Fibroblast of skin of back (primary cell): ENCODE measurements at places on chromosomes 3 and 15.

DNA sequence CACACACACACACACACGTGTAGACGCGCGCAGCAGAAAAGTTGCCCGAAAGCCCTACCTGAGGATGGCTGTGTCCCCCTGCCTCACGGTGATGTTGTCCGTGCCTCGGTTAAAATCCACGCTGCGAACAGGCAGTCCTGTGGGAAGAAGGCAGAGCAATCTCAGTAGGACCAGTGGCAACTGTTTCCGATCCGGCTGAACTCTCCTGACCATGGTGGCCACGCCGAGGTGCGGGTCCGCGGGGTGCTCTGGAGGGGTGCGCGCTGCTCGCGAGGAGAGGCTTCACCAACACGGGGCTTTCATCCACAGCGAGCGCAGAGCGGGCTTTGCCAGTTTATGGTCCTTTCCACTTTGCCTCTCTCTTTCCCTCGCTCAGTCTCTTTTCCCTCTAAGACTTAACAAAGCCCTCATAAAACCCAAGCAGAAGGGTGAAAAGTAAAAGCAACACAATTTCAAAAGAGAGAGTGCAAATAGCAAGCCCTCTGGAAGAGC lies 422 bp downstream of the LSAMP start:
- peak; percentile 24 for DNase-seq

DNA sequence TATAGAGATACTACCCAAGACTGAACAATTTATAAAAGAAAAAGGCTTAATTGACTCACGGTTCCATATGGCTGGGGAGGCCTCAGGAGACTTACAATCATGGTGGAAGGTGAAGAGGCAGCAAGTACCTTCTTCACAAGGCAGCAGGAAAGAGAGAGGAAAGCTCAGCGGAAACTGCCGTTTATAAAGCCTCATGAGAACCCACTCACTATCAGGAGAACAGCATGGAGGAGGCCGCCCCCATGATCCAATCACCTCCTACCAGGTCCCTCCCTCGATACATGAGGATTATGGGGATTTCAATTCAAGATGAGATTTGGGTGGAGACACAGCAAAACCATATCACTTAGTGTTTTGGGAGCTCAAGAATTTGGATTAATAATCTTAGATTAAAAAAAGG lies 240.2 kb downstream of the UACA start:
- DNase-seq = no peak

- peak; percentile 8 for DNase-seq
Measured at GRCh38 chr3:97658668-97659285, 105.8 kb upstream of the ARL6 start.

DNA sequence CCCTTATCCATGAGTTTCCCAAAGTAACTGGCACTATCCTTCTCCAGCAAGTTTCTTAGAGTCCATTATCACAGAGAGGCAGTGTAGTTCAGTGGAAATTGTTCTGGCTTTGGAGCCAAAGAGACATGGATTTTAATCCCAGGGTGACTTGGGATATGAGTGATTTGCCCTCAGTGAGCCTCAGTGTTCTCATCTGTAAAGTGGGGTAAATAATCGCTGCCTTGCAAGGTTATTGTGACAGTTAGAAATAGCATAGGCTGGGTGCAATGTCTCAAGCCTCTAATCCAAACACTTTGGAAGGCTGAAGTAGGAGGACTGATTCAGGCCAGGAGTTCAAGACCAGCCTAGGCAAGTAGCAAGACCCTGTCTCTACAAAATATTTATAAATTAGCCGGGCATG lies 30.0 kb downstream of the DAPK2 start:
- no peak for DNase-seq

DNA sequence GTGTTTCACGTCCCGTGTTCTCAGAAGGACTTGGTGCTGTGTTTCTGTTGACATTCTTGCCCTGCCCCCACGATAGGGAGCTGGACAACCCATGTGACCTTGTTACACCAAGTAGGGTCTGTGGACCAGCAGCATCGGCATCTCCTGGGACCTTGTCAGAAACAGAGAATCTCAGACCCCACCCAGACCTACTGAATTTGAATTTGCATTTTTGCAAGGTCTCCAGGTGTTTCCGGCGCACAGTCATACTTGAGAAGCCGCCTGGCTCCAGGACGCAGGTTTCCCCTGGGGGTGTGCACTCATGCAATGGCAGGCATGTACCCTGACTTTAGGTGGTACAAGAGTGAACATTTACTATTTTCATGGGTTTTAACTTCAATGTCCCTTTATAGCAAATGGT lies 117.9 kb downstream of the TLE3 start:
- DNase-seq = no peak

DNA sequence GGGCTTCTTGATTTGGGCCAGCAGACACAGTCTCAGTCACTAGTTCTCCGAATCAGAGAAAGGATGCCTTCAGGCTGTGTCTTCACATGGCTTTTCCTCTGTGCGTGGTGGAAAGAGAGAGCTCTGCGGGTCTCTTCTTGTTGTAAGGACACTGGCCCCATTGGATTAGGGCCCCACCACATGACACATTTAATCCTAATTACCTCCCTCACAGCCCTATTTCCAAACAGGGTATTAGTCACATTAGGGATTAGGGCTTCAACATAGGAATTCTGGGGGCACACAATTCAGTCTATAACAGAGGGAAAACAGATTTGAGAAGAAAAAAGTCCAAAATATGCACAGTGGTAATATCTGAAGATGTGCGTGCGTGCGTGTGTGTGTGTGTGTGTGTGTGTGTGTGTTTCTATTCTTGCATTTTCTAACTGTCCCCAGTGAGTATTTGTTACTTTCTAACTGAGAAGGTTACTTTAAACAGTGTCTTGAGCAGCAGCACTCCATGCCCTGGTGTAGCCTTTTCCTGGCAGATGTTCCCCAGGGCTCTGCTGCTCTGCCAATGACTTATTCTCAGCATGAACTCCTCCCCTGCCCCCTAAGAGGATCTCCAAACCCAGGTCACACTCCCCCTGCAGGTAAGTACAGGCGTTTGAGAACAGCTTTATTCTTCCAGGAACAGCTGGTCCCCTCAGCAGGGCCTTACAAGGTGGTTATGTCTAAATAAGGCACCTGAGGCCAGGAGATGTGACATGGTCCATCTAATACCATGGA lies 72.9 kb downstream of the RPL39L start:
- DNase-seq = peak; percentile 30

GRCh38 chr3:114958930-114959329 lies 188.2 kb downstream of the ZBTB20 start:
- DNase-seq = no peak

DNA sequence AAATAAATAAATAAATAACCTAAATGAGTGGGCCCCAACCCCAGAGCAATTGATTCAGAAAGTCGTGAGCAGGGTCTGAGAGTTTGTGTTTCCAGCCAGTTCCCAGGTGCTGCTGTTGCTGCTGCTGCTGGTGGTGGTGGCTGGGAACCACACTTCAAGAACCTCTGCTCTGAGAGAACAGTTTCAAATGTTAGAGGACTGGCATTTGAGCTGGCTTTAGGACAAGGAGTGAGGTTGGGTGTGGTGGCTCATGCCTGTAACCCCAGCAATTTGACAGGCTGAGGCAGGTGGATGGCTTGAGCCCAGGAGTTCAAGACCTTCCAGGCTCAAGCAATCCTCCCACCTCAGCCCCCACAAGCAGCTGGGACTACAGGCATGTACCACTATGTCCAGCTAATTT lies 123.1 kb upstream of the UBE2E1 start:
- DNase-seq = no peak

GRCh38 chr15:56616551-56616950 lies 116.8 kb downstream of the ZNF280D start:
- no peak for DNase-seq

DNA sequence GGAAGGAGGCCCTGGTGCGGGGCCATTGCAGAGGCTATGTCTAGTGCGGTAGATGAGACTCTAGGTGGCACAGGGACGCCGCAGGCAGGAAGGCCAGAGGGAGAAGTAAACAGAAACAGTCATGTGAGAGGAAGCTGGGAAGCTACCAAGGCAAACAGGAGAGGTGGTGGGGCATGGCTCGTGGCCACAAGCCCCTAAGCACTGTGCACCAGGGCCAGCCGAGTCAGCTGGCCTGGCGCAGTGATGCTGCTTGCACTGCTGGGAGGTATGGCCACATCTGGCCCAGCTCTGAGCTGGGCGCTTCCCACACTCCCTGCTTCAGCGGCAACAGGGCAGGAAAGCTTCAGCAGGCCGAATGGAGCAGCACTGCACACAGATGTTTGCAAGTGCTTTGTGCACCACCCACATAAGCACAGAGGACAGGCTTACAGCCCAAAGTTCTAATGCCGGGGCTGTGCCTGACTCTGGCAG lies 76.6 kb downstream of the SRGAP3 start:
- DNase-seq = peak; percentile 5

DNA sequence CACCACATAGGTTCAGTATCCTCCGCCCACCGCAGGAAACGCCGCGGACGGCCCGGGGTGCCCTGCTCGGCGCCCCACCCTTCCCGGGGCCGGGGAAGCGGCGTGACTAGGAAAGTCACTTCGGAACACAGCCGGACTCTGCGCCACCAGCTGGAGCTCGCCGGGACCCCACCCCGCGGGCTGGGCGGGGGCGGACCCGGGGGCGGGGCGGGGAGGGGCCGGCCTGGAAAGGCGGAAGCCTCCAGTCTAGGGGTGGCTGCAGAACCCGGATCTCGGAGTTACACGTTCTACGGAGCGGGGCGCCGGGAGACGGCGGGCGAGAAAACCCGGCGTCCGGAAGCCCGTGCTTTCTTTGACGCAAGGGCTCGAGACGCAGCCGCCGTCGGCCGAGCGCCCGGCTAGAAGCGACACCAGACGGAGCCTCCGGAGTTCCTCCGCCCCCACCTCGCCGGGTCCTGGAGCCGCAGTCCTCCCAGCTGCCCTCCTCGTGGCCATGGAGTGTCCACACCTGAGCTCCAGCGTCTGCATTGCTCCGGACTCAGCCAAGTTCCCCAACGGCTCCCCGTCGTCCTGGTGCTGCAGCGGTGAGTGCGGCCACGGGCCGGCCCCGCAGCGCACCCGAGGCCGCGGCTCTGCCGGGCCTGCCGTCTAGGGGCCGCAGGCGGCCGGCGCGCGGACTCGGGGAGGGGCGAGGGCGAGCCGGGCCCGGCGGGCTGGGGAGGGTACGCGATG lies at the start of gene USP3:
Gene USP3, plus strand, starts transcription at position 347 of the 732 bp plus-strand sequence. Its CDS starts 147 bp downstream, at position 494.
- DNase-seq = peak; percentile 92

DNA sequence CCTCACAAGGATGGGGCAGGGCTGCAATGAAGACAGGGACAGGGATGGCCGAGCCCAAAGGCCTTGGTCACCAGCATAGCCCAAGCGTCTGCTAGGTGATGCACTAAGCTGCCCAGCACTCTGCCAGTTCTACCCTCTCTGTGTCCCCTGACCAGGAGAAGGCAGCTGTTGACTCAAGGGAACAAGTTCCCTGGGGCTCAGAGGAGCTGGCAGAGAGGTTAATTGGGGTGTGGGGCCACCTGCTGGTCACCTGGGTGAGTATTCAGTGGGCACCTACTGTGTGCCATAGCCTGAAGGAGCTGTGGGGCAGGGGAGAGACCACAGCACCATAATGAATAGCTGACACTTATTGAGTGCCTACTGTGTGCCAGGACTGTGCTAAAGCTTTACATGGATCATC lies 22.0 kb upstream of the DOCK3 start:
- peak; percentile 17 for DNase-seq

DNA sequence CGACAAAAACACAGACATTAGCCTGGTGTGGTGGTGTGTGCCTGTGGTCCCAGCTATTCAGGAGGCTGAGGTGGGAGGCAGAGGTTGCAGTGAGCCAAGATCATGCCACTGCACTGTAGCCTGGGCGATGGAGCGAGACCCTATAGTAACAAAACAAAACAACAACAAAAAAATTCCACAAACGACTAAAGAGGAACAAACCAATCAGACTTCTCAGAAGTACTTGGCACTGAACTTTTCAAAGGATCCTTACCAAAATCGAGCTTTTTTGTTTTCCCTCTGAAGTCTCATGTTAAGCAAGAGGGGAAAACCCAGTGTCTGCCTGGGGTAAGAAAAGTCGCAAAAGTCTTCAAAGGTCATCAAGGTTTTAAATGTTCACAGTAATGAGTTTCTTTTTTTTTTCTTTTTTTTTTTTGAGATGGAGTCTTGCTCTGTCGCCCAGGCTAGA lies 30.1 kb upstream of the TFRC start:
- no peak for DNase-seq

GRCh38 chr15:63079947-63080626 lies 37.5 kb downstream of the TPM1 start:
- DNase-seq = no peak

- no peak for DNase-seq
Measured at GRCh38 chr3:41746215-41746614, 215.7 kb downstream of the ULK4 start.

GRCh38 chr3:49278548-49278947 lies 1.5 kb upstream of the C3orf62 start:
- no peak for DNase-seq

- peak; percentile 95 for DNase-seq
Measured at GRCh38 chr3:88957711-88958439, 149.5 kb upstream of the EPHA3 start.

- DNase-seq = no peak
Measured at GRCh38 chr3:5054098-5054497, 68.0 kb upstream of the ARL8B start.

GRCh38 chr15:87225436-87225835 lies 1031.1 kb downstream of the NTRK3 start:
- DNase-seq = no peak

- peak; percentile 99 for DNase-seq
Measured at GRCh38 chr3:197394464-197395321, 96.3 kb upstream of the DLG1 start.

- no peak for DNase-seq
Measured at GRCh38 chr3:10674578-10674977, 141.4 kb upstream of the SLC6A11 start.

DNA sequence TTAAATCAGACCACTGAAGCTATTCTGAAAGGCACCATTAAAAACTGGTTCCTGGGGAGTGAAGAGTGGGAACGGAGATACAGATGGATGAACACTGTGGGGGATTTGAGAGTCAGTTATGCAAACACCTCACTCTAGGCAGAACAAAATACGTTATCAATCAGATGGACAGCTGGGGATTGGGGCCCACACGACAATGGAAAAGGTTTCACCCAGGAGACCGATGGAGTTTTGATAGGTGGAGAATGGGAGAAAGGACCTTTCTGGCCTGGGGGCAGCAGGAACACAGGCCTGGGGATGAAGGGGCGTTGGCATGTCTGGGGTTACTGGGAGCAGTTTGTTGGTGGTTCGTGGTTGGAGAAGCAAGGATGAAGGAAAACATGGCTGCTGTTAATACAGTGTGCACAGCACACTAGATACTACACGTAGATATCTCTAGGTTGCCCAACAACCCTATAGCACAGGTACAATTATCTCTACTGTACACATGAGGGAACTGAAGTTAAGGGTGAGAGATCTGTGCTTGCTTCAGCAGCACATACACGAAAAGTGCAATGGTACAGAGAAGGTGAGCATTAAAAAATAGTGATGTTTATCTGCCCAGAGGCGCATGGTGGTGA lies 16.5 kb downstream of the ST6GAL1 start:
- no peak for DNase-seq

GRCh38 chr3:29889215-29889614 lies 608.3 kb downstream of the RBMS3 start:
- peak; percentile 80 for DNase-seq

- DNase-seq = peak; percentile 42
Measured at GRCh38 chr3:87771337-87772192, 287.2 kb downstream of the CGGBP1 start.

DNA sequence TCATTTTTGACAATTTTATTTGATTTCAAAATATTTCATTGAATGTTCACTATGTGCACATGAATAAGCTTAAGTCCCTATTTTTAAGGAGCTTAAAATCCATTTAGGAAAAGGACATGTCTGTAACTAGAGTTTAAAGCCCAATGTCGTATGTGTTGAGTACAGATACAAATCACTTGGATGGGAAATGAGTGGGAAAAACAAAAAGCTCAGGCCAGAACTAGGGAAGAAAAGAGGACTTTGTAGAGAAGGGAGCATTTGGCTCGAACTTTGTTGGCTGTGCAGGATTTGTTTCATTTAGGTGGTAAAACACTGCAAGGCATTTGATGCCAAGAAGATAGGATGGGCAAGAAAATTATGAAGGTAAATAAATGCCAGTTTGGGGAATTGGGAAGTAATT lies 653.1 kb upstream of the KCNMB2 start:
- DNase-seq = no peak
